ENCODE measurements at places on chromosomes 6 and 20.

GRCh38 chr6:45988635-45989034 lies 27.0 kb downstream of the CLIC5 start:
- no peak for DNase-seq

DNA sequence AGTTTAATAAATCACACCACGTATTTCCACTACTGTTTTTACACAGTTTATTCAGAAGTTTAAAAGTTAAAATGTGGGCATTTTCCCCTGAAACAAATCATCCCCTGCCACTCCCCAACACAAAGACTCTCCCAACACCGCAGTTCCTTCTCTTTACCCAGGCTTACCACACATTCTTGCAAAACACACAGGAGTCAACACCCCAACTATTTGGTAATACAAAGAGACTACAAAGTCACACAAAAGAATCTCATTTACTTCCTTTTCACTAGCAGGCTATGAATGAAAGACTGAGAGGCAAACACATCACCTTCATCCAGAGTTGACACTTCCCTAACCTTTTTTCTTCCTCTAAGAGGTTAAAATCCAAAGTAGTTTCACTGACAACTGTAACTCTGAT lies 51.1 kb downstream of the KCTD20 start:
- DNase-seq = no peak

GRCh38 chr6:54284161-54284860 lies 23.9 kb upstream of the TINAG start:
- no peak for DNase-seq

DNA sequence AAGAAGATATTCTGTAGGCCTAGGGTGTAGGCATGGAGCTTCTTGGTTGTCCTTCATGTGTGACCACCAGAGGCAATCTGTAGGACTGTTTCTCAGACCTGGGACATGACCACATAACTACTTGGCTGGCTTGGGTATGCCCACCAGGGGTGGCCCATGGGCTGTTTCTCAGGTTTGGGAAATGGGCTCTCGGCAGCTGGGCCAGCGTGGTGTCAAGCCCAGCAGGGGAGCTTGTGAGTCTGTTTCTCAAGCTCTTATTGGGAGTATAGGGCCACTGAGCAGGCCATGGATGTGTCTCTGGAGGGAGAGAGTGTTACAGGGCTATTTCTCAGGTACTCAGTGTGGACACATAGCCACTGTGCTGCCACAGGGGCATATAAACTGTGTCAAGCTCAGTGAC lies 2.5 kb upstream of the SEMG2 start:
- no peak for DNase-seq

DNA sequence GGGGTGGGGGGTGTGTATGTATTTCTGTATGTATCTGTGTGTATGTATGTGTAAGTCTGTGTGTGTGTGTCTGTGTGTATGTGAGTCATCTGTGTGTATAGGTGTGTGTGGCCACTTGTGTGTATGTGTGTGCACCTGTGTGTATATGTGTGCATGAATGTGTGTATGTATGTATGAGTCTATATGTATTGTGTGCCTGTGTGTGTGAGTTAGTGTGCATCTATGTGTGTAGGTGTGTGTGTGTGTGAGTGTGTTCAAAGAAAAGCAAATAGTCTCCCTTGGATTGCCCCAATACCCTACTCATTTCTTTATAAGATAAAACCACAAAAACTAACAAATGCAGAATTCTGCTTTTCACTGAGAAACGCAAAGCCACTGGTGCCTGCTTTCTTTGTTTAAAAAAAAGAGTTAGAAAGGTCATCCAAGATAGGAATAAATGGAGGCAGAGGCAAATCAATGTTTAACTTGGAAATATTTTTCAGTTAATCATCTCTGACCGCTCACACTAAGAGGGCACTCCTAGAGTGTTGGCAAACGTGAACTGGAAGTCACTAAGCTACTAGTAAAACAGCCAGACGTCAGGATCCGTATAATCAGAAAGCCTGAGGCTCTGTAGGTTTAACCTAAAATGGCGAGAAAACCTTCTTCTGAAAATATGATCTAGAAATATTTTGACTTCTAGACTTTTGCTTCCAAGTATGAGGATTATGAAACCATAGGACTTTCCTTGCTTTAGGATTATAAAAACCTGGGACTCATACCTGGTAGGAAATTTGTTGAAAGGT lies 37.4 kb upstream of the JAG1 start:
- no peak for DNase-seq

- DNase-seq = no peak
Measured at GRCh38 chr6:157906537-157907061, 75.1 kb upstream of the SYNJ2 start.

- no peak for DNase-seq
Measured at GRCh38 chr6:423799-424345, 32.3 kb downstream of the IRF4 start.

GRCh38 chr20:49808753-49809152 lies 3.9 kb upstream of the SLC9A8 start:
- no peak for DNase-seq
